ENCODE measurements at places on chromosomes 6 and 20. TPM values are rescaled to one million over a fixed set of nuclear protein-coding genes. Genes with fewer than 3 reads are reported as not detected.

The EPB41L2 gene
- 30.9 TPM for total RNA-seq

The SLC26A8 gene
- not detected for total RNA-seq

The CASS4 gene
- 3.7 TPM for total RNA-seq

The TAAR8 gene
- not detected for total RNA-seq

GRCh38 chr6:96340164-96340563 lies 181.4 kb upstream of the UFL1 start:
- H3K4me3 ChIP-seq: no peak overlapping the region
- H3K27me3 ChIP-seq: no peaks in the 10 kb centered on the region
- H3K36me3 ChIP-seq: no peaks in the 10 kb centered on the region
- H3K27ac ChIP-seq: no peak overlapping the region
- H3K4me1 ChIP-seq: no peaks in the 10 kb centered on the region
- DNase-seq: no peak

DNA sequence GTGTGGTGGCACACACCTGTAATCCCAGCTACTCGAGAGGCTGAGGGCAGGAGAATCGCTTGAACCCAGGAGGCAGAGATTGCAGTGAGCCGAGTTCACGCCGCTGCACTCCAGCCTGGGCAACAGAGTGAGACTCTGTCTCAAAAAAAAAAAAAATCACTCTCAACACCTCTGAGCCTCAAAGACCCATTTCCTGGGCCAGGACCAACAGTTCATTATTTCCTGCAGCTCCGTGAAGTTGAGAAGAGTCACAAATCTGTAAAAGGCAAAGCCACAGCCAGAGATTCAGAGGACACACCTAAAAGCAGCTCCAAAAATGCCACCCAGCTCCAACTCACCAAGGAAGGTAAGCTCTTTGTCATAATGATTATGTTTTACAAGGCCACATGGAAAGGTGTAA lies 15.2 kb upstream of the NOP56 start:
- H3K4me1 ChIP-seq: peaks cover 15% of the 10 kb centered on the region
- H3K4me3 ChIP-seq: no peak overlapping the region
- no peaks in the 10 kb centered on the region for H3K36me3 ChIP-seq
- no peaks in the 10 kb centered on the region for H3K27me3 ChIP-seq

DNA sequence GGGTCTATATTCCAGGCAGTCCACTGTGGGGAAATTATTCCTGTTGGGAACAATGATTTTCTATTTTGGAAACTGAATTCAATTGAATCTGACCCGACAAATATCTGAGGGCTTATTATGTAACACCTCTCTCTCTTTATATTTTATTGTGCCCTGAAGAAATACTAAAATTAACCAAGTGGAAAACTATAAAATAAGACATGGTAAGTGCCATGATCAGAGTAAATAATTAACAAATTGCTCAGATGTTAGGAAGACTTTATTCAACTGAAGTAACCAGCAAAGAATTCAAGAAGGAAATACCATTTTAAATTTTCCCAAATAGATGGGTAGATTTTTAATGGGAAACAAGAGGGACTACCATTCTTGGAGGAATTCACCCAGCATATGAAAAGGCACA lies 632.9 kb downstream of the MAFB start:
- H3K4me3 ChIP-seq: no peak overlapping the region
- no peaks in the 10 kb centered on the region for H3K27me3 ChIP-seq
- H3K27ac ChIP-seq: no peak overlapping the region
- DNase-seq: no peak
- no peaks in the 10 kb centered on the region for H3K4me1 ChIP-seq
- H3K36me3 ChIP-seq: no peaks in the 10 kb centered on the region

GRCh38 chr6:119791736-119792135 lies 442.2 kb upstream of the MAN1A1 start:
- H3K4me1 ChIP-seq: no peaks in the 10 kb centered on the region
- no peak overlapping the region for H3K4me3 ChIP-seq
- no peaks in the 10 kb centered on the region for H3K27me3 ChIP-seq
- no peak overlapping the region for H3K27ac ChIP-seq

- no peaks in the 10 kb centered on the region for H3K36me3 ChIP-seq
- no peak overlapping the region for H3K27ac ChIP-seq
- H3K27me3 ChIP-seq: no peaks in the 10 kb centered on the region
- no peaks in the 10 kb centered on the region for H3K4me1 ChIP-seq
- DNase-seq: no peak
- H3K4me3 ChIP-seq: no peak overlapping the region
These were observed 4.7 kb upstream of the PBOV1 start for GRCh38 chr6:138222901-138223546.

- peak overlapping the region; percentile 16 for H3K4me3 ChIP-seq
- DNase-seq: peak; percentile 30
- no peak overlapping the region for H3K27ac ChIP-seq
- no peaks in the 10 kb centered on the region for H3K36me3 ChIP-seq
- peaks cover 60% of the 10 kb centered on the region for H3K4me1 ChIP-seq
These were observed 30.9 kb downstream of the MAP3K5 start for GRCh38 chr6:136761227-136761922.

GRCh38 chr20:59131551-59132285 lies 31.9 kb upstream of the ZNF831 start:
- H3K4me3 ChIP-seq: no peak overlapping the region
- H3K27ac ChIP-seq: no peak overlapping the region
- no peaks in the 10 kb centered on the region for H3K27me3 ChIP-seq
- H3K4me1 ChIP-seq: no peaks in the 10 kb centered on the region

GRCh38 chr6:300494-301198 lies 8.4 kb downstream of the DUSP22 start:
- DNase-seq: no peak
- peaks cover 15% of the 10 kb centered on the region for H3K4me1 ChIP-seq
- no peak overlapping the region for H3K4me3 ChIP-seq
- no peaks in the 10 kb centered on the region for H3K27me3 ChIP-seq
- H3K27ac ChIP-seq: no peak overlapping the region
- H3K36me3 ChIP-seq: no peaks in the 10 kb centered on the region

DNA sequence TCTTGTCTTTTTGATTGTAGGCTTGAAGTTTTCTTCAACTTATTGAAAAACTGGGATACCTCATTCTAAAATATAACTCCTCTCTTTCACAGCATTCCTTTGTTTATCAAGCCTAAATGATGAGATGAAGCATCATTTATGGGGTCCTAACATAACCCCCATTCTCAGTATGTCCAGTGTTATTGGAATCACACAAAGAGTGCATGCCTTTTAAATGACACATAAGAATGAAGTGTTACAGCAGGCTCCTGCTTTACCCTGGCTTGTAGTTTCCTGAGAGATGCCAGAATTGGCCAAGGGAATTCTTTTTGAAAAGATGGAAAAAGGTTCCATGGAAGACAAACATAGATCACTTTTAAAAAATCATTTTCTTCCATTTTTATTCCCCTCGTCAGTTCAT lies 502.4 kb downstream of the BCKDHB start:
- H3K4me1 ChIP-seq: no peaks in the 10 kb centered on the region
- no peaks in the 10 kb centered on the region for H3K27me3 ChIP-seq
- H3K4me3 ChIP-seq: no peak overlapping the region
- no peak overlapping the region for H3K27ac ChIP-seq
- H3K36me3 ChIP-seq: no peaks in the 10 kb centered on the region

- peaks cover 45% of the 10 kb centered on the region for H3K4me1 ChIP-seq
- H3K27me3 ChIP-seq: no peaks in the 10 kb centered on the region
- H3K4me3 ChIP-seq: no peak overlapping the region
- DNase-seq: no peak
- no peaks in the 10 kb centered on the region for H3K36me3 ChIP-seq
These were observed 41.1 kb downstream of the SUN5 start for GRCh38 chr20:32963176-32963575.
